A172 (cell line): ENCODE measurements at places on chromosomes 1 and 21.

DNA sequence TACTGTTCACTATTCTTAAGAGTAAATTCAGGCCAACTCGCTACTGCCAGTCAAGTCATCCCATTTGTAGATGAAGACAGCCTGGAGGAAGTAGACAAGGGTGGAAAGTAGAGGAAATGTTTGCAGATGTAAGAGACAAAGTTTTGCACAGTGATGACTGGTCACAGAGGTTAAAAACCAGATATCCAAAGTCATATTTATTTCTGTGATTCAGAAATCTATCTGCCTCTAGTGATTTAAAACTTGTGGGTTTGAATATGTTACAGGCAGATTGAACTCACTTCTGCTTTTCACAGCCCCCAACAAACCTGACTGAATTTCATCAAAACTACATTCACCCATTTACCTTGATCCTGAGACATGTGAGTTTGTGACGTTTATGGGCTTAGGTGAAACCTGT lies 484.7 kb upstream of the C1orf87 start:
- no peak for DNase-seq

- DNase-seq, result no peak
Observed at GRCh38 chr21:42666925-42667324, 13.5 kb downstream of the PDE9A start.

DNA sequence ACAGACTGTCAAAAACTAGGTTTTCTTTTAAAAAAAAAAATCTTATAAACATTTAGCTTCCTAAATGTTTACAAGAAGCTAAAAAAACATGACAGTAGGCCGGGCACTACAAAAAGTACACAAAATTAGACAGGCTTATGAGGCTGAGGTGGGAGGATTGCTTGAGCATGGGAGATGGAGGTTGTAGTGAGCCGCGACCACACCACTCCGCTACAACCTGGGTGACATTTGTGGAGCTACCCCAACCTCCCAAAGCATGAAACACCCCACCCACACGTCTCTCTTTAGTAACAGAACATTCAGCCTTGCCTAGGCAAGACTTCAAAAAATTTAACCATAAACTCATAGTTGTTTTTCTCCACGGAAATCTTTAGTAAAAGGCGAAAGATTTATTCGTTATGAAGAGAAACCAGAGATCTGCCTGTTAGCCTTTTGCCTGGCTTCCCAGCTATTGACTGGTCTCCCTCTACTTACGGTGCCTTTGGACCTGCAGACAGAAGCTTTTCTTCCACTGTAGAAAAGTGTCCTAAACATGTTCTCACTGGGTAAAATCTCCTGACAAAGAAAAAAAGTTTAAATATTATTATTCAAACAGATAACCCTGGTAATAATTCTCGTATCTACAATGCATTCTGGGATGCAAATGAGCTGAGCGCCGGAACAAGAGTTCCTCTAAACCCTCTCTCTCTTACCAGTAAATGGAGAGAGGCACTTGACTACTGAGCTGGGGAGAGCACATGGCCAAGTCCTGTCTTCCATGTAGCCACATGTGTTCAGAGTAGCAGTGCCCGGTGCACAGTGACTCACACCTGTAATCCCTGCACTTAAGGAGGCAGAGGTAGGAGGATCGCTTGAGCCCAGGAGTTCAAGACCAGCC lies 9.2 kb downstream of the RNU5D-1 start:
- peak; percentile 99 for DNase-seq

GRCh38 chr1:100921110-100921706 lies 25.3 kb downstream of the SLC30A7 start:
- peak; percentile 50 for DNase-seq

- no peak for DNase-seq
Observed at GRCh38 chr1:24415910-24416665, 486 bp downstream of the NIPAL3 start.

DNA sequence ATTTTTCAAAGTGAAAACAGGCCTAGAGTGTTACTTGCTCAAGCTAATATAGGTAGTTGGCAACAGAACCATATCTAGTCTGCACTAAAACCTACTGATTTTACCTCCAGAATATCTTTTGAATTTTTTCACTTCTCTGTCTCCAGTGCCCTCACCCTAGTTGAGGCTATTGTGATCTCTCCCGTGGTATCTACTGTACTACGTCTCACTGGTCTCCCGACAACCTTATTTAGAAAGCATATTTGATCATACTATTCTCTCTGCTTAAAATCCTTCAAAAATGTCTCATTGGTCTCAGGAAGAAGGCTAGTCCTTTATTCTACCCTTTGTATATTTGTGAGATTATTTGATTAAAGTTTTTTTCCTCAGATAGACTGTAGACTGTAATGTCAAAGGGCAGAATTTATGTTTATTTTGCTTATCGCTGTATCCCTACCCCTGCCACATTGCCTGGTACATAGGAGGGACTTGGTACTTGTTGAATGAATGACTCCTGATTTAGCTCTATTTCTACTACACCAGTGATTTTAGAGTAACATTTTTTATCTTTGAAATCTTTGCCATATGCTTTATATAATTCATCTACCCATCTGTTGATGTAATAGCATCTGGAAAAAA lies 135.5 kb upstream of the KIAA1614 start:
- DNase-seq, result no peak

GRCh38 chr1:160658814-160659193 lies 12.0 kb upstream of the SLAMF1 start:
- DNase-seq, result no peak

DNA sequence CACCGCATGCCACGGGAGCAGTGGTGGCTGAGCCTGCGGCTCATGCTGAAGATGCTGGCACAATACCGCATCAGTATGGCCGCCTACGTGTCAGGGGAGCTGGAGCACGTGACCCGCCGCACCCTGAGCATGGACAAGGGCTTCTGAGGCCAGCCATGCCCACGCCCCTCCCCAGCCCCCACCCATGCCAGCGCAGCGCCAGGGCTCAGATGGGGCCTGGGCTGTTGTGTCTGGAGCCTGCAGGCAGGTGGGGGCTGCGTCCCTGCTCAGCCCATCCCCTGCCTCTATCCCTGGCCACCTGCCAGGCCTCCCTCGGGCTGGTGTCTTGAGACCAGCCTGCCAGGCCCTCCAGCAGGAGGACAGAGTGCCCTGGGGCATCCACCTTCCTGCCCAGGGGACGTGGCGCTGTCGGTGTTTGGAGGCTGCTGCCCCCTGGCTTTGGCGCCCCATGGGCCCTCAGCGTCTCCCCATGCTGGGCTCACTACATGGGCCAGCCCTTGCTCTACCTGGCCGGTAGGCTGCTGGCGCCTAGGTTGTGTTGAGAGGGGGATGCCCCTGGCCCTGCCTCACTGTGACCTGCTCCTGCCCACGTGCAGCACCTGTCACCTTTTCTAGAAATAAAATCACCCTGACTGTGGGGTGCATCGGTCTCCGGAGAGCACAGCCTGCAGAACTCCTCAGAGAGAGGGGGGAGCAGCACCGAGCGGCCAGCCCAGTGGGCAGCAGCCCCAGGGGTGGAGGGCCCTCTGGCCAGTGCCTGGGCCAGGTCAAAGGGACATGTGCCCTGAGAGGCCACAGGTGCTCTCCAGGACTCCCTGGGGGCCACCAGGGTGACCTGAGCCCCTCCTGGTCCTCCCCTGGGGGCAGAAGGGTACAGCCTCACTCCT lies 12.2 kb downstream of the CFAP410 start:
- DNase-seq, result no peak

GRCh38 chr1:160159846-160160245 lies 8.4 kb downstream of the ATP1A4 start:
- DNase-seq, result no peak
